Effector memory CD8-positive, alpha-beta T cell (primary cell): ENCODE measurements at places on chromosomes 6 and 20.

DNA sequence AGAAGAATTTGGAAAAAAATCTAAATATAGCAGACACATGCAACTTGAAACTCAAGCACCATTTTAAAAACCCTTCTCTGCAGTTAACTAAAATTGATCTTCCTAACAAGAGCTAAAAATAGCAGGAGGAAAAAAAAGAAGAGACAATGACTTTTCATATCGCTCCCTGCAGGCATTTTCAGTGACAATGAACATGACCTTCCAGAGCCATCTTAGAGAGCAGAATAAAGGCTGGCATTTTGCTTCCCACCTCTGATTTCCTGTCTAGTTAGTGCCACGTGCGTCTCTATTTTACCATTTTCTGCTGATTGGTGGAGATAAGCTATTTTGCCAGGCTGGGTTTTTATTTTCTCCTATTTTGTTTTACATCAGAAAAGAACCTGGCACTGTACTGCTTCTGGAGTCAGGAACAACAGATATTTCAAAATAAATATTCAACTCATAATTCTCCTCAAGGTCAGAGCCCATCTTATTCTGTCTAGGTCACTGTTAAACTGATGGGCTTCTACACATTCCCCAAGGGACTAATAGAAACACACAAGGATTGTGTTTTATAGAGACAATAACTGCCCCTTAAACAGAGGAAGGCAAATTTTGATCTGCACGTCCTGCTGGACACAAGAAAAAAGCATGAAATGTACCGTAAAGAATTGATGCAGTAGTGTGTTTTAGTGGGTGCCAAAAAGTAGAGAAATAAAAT lies 70.2 kb upstream of the ENPP5 start:
- no peak for DNase-seq

DNA sequence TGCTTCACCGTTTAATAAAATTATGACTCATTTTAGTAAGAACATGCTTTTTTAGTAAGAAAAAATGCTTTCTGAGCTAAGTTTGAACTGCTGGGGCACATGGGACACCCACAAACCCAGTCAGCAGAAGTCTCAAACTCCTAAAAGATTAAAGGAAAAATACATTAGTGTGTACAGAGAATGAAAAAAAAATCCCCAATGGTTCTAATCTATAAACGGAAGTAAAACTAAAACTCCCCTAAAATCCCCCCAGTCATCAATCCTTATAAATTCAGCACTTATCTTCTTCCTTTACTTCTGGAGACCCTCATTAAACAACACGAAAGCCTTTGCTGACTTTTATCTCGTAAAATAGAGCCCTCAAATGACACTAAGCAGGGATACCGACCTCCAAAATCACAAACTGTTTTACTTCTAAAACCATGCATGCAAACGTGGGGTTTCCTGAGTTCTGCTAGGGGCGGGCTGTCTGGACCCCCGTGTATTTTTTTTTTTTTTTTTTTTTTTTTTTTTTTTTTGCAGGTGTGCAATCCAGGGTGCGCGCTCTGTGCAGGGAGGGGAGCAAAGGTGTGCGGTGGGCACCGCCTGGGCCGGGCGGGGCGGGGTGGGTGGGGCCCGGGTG lies 1.1 kb upstream of the MYB start:
- no peak for DNase-seq

GRCh38 chr6:95819939-95820338 lies 195.8 kb upstream of the FUT9 start:
- no peak for DNase-seq

GRCh38 chr20:4029505-4030467 lies 14.4 kb upstream of the RNF24 start:
- no peak for DNase-seq

GRCh38 chr6:12262236-12263061 lies 27.7 kb upstream of the EDN1 start:
- no peak for DNase-seq
